ENCODE measurements at places on chromosomes 7 and 10.

DNA sequence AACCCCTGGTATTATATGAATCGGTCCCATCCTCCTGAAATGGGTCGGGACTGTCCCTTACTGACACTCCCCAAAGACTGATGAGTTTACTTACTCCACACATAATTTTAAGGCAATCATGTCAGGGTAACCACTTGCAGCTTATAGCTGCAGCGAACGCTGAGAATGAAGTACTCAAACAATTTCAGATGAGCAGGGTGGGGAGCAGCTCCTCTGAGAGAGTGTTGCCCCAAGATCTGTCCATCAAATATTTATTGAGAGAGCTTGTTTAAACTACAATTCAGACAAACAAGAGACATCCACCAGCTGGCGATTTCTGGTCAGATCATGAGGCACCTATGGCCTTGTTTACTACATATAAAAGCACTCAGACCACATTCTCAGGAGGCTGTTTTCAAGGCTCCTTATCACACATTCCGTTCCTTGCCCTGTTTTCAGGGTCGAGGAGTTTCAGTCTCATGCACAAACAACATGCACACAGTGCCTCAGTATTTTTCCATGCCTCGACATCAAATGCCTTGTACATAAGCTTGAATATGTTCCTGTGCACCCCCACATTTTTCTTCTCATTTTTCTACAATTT lies 80.1 kb downstream of the THSD7A start:
- DNase-seq = no peak

- DNase-seq = no peak
Observed at GRCh38 chr7:131080754-131081153, 246.9 kb upstream of the MKLN1 start.

DNA sequence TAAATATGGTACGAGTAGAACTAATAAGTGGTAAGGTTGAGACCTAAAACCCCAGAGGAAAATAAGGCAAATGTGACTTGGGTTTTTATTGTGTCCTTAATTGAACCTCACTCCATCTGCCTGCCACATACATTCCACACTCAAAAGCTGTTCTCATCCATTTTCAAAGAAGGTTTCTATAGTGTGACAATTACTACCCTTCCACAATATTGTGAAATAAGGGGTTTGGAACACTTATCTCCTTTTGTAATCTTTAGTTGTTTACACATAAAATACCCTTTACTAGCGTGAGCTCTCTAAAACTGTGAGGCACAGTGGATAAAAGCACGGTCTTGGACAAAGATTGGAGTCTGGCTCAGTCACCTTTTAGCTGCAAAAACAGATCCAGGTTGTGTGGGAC lies 166.6 kb downstream of the THSD7A start:
- DNase-seq = no peak

GRCh38 chr10:16950656-16951601 lies 133.7 kb upstream of the RSU1 start:
- no peak for DNase-seq

- no peak for DNase-seq
Observed at GRCh38 chr7:17932770-17933169, 7.5 kb downstream of the SNX13 start.

DNA sequence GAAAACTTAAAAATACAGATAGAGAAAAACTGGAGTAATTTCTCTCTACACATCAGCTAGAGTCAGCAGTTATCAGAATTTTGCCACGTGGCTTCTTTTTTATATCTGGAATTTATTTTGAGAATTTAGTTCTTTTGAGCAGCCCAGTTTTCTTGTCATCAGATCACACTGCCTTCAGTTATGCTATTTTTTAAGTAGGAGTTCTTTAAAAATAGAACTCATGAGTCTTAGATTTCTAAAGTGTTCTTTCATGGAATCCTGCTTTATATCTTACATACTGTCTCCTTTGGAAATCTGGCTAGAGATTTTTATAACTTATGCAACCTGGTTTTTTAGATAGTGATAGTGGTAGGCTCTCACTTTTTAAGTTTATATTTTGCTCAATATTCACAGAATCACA lies 24.2 kb downstream of the AGR2 start:
- DNase-seq = no peak

Measured in activated naive CD8-positive, alpha-beta T cell treated with anti-CD3 and anti-CD28 coated beads, Interleukin-2, amount 10 ng/mL, durations not matched to agents 7 days and 5 days (primary cell).